ENCODE measurements at places on chromosomes 13 and 19.
A peak's percentile ranks its signal among the peaks of the same experiment; 100 is the strongest.

GRCh38 chr13:42466123-42466522 lies 107.8 kb upstream of the TNFSF11 start:
- DNase-seq: no peak

DNA sequence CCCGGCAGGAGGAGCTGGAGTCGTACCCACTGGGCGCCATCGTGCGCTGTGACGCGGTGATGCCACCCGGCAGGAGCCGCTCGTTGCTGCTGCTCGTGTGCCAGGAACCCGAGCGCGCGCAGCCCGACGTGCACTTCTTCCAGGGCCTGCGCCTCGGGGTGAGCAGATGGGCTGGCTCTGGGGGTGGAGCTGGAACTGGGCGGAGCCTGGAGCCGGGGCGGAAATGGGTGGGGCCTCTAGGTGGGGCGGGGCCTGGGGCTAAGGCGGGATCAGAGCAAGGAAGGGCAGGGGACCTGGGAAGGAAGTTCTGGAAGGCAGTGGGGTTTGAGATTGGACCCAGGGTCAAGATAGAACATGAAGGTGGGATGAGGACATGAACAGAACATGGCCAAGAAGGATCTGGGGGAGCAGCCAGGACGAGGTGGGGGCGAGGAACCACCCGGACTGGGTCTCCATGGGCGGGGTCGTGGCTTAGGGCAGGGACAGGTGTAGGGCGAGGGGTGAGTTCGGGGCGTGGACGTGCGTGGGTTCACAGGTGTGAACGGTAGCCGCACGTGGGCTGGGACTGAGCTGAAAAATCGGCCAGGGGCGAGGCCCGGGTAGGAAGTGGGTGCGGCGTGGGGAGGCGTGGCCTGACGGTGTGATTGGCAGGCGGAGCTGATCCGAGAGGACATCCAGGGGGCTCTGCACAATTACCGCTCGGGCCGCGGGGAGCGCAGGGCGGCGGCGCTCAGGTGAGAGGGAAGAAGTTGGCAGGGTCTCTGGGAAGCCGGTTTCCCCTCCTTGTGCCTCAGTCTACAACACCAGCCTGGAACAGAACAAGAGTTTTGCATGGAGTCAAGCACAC lies 4.7 kb downstream of the EPS8L1 start:
- DNase-seq: peak; percentile 84

DNA sequence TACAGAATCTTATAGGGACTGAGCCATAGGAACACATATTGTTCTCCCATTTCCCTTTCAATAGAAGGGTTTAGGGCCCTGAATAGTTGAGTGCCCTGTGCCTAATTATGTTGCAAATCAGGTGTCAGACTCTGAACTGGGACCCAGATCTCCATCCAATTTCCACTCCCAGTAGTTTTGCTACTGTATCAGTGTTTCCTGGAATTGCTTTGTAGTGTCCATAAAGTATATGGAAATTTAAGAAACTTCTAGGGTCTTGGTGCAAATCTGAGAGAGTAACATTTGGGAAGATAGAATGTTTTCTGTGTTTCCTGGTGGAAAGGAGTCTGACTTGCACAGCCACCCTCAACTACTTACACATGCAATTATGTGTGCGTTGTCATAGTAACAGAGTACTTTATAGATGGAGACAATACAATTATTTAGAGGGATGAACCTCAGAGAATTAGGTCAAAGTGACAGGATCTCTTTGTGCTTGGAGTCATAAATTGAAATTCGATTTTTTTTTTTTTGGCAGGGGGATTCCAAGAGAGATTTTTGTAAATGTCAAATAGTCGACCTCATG lies 646 bp upstream of the SLC10A2 start:
- no peak for DNase-seq

- peak; percentile 78 for DNase-seq
These were observed 205.0 kb downstream of the TSHZ3 start for GRCh38 chr19:31144075-31144870.

DNA sequence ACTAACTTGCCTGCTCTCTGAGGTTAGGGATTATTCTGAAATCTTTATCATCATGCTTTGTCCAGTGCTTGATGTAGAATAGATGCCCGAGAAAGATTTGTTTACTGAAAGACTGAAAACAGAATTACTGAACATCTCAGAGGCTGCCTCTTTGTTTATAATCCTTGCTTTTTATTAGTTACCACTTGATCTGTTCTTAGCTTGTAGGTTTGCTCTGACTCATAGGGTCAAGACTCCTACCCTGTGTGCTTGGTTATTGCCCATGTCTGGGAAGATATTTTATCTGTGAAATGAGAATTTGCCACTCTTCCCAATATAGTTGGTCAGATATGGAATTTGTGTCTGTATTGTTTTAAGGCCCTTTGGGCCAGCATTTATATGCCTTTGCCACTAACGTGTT lies 675.3 kb downstream of the DIAPH3 start:
- DNase-seq: no peak

DNA sequence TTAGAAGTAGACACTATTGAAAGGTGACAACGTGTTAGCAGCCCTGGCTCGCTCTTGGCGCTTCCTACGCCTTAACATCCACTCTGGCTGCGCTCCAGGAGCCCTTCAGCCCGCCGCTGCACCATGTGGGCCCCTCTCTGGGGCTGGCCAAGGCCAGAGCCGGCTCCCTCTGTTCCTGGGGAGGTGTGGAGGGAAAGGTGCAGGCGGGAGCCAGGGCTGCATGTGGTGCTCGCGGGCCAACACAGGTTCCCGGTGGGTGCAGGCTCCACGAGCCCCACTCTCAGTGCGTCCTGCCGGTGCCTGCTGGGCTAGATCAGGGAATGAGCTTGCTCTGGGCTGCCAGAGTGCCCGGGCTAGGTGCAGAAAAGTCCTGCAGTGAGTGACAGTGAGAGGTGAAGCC lies 1284.3 kb downstream of the OLFM4 start:
- no peak for DNase-seq

- DNase-seq: no peak
These were observed 11.4 kb downstream of the EPHX3 start for GRCh38 chr19:15220833-15221232.

Data from inflammatory macrophage (primary cell).